RPMI8226 (cell line): ENCODE measurements at places on chromosomes 2 and 18.

DNA sequence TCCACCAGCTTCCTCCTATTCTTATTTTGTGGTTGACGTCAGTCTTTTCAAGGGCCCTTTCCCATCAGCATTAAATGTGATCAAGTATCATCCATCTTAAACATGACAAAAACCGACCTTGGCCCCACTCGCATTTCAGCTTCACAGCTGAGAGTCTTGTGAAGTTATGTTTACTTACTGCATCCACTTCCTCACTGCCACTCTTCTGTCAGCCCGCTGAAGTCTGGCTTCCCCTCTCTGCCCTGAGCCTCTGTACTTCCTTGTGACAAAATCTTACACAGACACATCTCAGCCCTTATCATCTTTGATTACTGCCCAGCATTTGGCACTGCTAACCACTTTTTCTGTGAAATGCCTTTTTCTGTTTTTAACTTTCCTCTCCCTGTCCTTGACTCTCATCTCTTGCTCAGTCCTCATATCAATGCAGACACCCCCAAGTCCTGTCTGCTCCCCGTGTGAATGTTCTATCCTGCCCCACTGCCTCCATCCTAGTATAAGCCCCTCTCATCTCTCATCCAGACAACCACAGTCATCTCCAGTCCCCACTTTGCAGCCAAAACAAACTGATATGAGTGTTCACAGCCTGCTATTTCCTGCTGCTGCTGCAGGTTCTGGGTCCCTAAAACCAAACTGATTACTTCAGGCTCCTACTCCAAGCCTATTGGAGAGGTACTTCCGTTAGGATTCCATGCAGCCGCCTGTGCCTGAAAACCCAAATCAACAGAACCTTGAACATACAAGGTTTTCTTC is 31.4 kb downstream of the FOSL2 start:
- no peak for DNase-seq

DNA sequence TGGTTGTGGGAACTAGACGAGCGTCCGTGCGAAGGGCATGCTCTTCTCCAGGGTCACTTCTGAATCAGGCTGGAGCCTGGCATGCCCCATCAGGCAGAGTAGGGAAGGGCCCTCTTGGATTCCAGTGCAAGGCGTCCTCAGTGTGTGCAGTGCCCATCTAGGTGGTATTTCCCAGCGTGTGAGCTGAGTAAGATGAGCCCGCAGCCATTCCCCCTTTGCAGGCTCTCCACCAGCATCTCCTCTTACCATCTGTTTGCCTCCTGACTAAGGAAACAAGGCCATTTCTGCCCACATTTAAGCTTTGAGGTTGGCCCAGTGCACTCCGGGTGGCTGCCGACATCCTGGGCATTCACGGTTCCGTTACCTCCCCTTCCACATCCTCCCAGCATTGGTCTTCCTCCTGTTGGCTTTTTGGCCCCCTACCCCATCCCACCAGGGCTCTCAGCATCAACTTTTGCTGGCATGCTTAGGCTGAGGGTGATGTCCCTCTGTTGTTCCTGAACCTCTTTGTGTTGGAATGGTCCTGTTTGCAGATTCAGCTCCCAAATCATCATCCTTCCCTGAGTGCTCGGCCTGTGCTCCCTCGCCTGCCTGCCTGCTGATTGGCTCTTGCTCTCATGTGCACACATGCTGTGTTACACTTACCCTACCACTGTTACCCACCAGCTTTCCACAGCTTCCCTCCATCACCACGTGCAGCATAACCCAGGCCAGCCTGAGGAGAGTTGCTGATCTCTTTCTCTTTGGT is 11.8 kb downstream of the CEP68 start:
- DNase-seq: no peak

DNA sequence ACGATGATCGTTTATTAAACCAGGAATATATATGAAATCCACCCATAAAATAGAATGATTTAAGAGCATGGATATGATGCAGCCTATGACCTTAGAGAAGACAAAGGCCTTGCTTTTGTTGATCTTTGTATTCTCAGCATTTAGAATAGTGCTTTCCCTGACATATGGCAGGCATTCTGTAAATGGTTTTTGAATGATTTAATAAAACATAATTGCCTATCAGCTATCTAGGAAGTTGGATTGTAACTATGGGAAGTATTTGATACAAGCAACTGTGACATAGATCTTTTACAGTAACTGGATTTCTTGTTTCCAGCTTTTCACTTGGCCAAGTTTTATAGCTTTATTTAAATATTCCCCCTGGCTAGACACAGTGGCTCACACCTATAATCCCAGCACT is 5.1 kb upstream of the GPR155 start:
- no peak for DNase-seq

GRCh38 chr2:55014962-55015939 is 35.0 kb downstream of the RTN4 start:
- peak; percentile 58 for DNase-seq

GRCh38 chr2:113098041-113098440 is 29.4 kb upstream of the IL1RN start:
- DNase-seq: no peak

DNA sequence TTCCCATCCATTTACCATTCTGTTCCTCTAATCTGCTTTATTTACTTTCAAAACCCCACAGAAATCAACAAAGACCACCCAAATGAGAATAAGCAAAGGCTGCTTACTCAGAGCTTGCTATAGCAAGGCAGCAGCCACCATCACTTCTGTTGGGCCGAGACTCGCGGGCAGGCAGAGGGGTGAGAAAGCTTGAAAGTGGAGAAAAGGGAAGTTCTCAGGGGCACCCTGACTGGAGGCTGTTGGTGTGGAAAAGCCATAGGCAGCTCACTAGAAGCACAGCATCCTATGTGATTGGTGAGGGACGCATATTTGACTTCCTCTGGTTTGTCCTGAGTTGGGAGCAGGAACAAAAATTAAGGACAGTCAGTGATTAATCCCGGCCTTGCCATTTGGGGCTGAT is 269.7 kb upstream of the THSD7B start:
- DNase-seq: no peak
